Renal cortical epithelial cell (primary cell): ENCODE measurements at places on chromosomes 5 and 9. TPM values are rescaled to one million over a fixed set of nuclear protein-coding genes. Genes with fewer than 3 reads are reported as not detected.

- no peak for DNase-seq
Observed at GRCh38 chr5:77776554-77777206, 541 bp upstream of the TBCA start.

DNA sequence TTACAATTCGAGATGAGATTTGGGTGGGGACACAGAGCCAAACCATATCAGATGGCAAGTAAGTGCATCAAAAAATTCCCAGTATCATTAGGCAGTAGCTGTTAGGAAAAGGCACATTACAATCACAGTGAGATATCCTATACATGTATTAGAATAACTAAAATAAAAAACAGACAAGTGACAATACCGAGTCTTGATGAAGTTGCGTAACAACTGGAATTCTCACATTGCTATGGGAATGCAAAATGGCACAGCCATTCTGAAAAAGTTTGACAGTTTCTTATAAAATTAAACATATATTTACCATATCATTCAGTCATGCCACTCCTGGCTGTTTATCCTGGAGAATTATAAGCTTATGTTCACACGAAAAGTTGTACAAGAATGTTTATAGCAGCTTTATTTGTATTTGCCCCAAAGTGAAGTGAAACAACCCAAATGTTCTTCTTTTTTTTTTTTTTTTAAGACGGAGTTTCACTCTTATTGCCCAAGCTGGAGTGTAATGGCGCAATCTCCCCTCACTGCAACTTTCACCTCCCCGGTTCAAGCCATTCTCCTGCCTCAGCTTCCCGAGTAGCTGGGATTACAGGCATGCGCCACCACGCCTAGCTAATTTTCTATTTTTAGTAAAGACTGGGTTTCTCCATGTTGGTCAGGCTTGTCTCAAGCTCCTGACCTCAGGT, 93.1 kb upstream of the TLE1 start:
- DNase-seq: no peak

GRCh38 chr9:96009690-96010472, 134.4 kb downstream of the ERCC6L2 start:
- DNase-seq: peak; percentile 63

GRCh38 chr5:149174847-149175234, 33.5 kb downstream of the ABLIM3 start:
- DNase-seq: no peak

GRCh38 chr5:61496860-61497259, 164.8 kb downstream of the ZSWIM6 start:
- DNase-seq: no peak

- DNase-seq: no peak
Observed at GRCh38 chr5:34008802-34009201, 952 bp upstream of the AMACR start.

- no peak for DNase-seq
Observed at GRCh38 chr9:107333363-107333762, 50.3 kb downstream of the RAD23B start.

DNA sequence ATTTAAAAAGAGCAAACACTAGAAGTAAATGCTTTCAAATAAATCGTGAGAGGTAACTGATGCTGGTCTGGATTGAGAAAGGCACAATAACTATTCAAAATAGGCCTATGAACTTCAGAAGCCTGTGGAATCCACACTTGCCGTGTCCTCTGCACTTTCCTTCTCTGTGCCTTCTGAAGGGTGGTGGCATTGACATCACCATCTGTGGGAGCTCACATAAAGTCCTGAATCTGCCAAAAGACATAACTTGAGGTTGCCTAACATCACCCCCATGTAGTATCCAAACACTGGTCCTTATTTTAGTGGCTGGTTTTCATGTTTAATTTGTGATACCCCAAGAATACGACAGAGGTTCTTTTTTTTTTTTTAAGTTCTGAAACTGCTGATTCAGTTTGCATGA, 59.8 kb downstream of the IRF1 start:
- DNase-seq: no peak

GRCh38 chr9:106920701-106921283, 57.8 kb downstream of the ZNF462 start:
- peak; percentile 84 for DNase-seq

GRCh38 chr9:2991292-2991691, 147.4 kb upstream of the PUM3 start:
- DNase-seq: no peak

DNA sequence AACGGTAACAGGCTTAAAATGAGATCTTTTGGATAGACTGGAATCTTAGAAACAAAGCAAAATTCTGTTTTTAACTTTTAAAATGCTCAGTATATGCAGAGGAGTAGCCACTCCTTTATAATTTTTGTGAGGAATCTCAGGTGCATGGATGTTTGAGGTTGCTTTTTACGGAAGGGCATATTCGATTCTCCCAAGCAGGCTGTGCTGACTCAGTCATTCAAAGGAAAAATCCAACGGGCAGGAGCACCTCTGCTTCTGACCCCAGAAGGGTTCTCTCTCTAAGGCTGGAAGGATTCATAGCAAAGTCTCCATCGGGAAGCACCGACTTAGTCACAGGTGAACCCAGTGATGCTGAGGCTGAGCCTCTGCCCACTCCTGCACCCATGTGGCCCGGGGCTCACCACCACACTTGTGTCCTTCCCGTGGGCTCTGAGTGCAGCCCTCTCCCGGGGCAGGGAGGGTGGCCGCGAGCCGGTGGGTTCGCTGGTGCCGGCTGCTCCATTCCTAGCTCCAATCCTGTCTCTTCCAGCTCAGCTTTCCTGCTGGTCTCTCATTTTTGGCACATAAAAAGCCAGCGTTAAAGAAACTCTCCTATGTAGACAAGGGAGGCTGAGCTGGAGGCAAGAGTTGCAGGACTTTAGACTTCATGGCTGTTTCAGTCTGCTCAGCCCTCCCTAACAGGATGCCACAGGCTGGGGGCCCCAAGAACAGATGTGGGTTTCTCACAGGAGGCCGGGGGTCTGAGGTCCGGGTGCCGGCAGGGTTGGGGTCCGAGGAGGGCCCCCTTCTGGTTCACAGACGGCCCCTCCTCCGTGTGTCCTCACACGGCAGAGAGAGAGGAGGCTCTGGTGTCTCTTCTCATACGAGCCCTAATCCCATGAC, 135.6 kb upstream of the LPCAT1 start:
- DNase-seq: no peak

DNA sequence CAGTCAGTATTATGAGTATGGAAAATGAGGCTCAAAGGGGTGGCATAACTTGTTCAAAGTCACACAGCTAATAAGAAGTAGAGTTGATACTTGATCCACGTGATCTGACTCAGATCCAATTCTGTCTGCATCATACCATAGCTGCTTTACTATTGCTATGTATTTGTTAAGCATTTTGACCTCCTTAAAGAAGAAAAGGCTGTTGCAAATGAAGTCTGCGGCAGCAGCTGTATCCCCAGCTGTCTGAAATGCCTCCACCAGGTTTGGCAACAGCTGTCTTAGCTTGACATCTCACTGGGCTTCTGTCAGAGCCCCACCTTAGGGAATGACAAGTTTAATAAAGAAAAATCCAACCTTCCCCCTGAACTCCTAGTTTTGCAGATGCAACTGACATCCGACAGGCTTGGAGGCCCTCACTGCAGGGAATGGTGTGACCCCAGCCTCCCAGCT, 75.6 kb upstream of the SLC44A1 start:
- no peak for DNase-seq

GRCh38 chr5:34749431-34749873, 89.5 kb upstream of the TTC23L start:
- DNase-seq: no peak

DNA sequence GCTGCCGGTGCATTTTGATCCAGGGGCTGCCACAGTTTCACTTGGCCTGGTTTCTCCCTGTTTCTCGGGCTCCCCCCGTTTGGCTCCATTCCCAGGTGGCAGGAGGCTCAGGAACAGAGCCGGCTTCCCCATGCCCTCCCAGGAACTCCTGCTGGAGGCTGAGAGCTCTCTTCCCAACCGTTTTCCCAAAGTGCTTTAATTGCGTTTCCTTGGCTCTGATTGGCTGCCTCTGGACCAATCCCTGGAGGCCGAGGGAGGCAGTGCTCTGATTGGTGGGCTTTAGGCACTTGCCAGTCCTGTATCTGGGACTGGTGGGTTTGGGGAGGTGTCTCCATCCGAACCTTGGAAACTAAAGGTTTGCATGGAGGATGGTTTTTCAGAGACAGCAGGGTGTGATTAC, 4.9 kb downstream of the TSPAN17 start:
- no peak for DNase-seq

DNA sequence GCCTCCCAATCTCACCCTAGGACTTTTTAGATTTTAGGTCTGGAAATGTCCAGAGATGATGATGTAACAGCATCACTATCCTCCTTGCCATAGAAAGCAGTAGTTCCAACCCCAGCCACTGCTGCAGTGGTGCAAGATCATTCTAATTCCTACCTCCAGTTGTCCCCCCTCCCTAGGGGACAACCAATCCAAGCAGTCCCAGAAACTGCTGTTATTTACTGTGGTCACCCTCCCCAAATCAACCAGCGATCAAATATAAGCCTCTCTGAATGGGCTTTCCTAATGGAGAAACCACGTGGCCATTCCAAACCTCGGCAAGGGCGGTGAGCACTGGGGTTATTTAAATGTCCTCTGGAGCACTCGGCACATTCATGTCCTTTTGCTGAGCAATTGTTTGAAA, 159.8 kb downstream of the SLF1 start:
- no peak for DNase-seq

Gene ADAMTS2
- total RNA-seq: 2.8 and 4.2 TPM in 2 replicates

Gene LRRC14B
- total RNA-seq: not detected in 2 replicates

Gene C8G
- total RNA-seq: 0.10 and 1.7 TPM in 2 replicates

Gene HRCT1
- total RNA-seq: 0.45 TPM in 1 of 2 replicates, not detected in the other

Gene GARIN3
- not detected in 2 replicates for total RNA-seq

Gene HNRNPA0
- total RNA-seq: 8.2 and 13.5 TPM in 2 replicates

Gene NMUR2
- total RNA-seq: not detected in 2 replicates

Gene FANCG
- 6.7 and 13.0 TPM in 2 replicates for total RNA-seq

Gene GALNT12
- total RNA-seq: 4.3 and 10.9 TPM in 2 replicates

Gene LECT2
- not detected in 2 replicates for total RNA-seq

Gene MTREX
- 138 and 161 TPM in 2 replicates for total RNA-seq
